NB4 (cell line): ENCODE measurements at places on chromosomes 2 and 18.

DNA sequence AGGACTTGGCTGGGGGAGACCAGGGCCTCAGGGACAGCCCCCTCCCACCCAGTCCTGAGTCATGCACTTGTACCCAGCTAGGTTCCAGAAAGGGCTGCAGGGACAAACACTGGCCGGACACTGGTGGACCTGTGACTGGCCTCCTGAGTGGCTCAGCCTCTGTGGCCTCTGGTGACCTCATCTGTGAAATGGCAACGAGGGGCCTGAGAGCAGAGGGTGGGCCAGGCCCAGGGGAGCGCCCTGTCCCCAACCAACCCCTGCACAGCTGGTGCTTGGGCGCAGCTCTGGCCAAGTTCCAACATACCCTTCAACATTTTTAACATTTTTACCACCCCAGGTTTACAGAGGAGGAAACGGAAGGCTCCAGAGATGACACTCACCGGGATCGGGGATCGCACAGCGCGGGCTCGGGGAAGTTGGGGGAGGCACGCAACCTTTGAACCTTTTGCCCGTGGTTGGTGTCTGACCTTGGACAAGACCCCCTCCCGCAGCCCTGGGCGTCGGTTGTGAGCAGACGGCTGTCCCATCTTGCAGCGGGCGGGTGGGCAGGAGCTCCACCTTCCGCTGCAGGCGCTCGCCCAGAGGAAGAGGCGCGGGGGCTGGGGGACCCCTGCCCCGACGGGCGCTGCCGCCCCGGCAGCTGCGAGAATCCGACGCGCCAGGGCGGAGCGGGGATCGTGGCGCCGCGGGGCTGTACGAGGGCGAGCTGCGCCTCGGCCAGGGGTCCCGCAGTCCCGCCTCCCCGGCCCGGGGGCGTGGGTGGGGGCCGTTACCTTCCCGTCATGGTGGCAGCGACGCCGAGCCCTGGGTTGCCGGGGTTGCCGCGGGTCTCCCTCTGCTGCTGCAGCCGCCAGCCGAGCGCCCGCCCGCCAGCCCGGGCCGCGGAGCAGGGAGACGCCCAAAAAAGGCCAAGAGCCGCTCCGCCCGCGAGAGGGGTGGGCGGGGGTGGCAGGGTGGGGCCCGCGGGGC is 805 bp downstream of the LIMS2 start:
- DNase-seq, result no peak

- DNase-seq, result no peak
Measured at GRCh38 chr2:229296016-229296415, 24.9 kb upstream of the PID1 start.

GRCh38 chr2:51103205-51103604 is 71.3 kb upstream of the NRXN1 start:
- DNase-seq, result no peak

DNA sequence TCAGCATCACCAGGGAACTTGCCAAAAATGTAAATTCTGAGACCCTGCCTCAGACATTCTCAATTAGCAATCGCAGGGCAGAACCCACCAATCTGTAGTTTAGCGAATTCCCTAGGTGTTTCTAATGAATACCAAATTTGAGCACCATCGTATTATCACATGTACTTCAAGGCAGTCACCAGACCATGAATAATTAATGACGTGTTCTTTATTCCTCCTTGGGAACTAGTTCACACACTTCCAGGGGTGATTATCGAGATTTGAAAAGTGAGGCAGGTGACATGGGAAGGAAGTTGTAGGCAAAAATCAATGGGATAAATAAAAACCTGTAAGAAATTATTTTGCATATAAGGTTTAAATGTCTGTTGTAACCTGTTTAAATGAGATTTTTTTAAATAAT is 102.5 kb upstream of the CRIM1 start:
- no peak for DNase-seq

GRCh38 chr18:35939138-35939537 is 33.3 kb upstream of the RMP24 start:
- DNase-seq, result peak; percentile 34

DNA sequence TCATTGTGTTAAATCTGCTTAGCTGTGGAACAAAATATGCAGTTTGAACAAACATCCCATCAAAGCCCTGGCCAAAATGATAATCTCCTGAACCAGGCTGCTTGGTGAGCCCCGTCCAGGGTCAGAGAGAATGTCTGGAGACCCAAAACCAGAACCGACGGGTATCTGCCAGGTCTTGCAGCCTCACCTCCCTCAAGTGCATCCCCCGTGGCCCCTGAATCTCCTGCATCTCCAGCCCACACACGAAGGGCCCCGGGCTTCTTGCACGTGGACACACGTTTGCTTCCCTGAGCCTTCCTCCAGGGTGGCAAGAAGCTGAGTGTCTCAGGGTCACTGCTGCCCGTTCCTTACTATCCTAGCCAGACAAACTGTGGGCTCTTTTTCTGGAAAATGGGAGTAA is 50.5 kb upstream of the PXDN start:
- DNase-seq, result no peak

DNA sequence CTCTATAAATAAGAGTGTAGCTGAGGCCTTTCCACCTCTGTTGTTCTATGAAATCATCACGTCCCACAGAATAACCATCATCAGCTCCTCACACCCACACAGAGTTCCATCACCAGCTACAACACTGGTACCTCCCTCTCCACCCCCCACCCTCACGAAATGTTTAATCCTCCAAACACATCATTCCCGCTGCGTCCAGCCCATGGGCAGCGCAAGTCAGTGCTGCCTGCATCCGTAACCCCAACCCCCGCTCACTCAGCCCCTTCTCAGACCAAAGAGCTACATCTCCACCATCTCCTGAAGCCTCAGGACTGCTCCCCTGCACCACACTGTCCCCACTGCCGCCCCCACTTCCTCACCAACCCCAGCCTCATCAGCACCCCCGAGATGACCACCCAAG is 19.4 kb downstream of the DNMT3A start:
- DNase-seq, result no peak

DNA sequence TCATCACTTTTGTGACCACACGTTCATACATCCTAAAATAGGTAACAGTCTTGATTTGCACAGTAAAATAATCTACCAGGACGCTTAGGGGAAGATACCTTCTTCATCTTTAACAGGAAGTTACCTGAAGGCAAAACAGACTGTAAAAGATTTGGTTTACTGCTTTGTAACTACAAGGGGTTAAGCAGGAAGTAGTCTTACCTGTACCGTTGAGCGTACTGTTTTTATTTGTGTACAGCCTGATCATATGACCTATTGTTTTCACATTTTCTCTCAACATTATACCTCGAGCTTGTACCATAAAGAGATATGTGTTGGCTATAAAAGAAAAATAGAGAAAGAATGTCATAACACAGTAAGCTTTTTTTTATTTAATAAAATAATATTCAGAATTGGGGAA is 18.3 kb downstream of the B4GALT6 start:
- DNase-seq, result no peak

DNA sequence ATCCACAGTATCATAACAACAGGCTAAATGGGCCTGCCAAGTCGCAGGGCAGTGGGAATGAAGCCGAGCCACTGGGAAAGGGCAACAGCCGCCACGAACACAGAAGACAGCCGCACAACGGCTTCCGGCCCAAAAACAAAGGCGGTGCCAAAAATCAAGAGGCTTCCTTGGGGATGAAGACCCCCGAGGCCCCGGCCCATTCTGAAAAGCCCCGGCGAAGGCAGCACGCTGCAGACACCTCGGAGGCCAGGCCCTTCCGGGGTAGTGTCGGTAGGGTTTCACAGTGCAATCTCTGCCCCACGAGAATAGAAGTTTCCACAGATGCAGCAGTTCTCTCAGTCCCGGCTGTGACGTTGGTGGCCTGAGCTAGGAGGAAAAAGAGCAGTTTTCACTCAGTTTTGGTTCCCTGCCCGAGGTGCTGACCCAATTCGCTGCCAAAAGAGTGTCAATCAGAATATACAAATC is 32.2 kb downstream of the KCTD18 start:
- DNase-seq, result no peak

- DNase-seq, result no peak
Measured at GRCh38 chr2:151708788-151709187, 25.5 kb downstream of the NEB start.

- no peak for DNase-seq
Measured at GRCh38 chr18:68178921-68179320, 536.0 kb downstream of the TMX3 start.

GRCh38 chr2:105781274-105781978 is 36.7 kb downstream of the NCK2 start:
- DNase-seq, result peak; percentile 55

- peak; percentile 85 for DNase-seq
Measured at GRCh38 chr2:136118819-136119716, 1.1 kb upstream of the CXCR4 start.

- no peak for DNase-seq
Measured at GRCh38 chr2:200765139-200765951, 46.4 kb upstream of the BZW1 start.

- DNase-seq, result no peak
Measured at GRCh38 chr2:130769343-130769907, 14.1 kb downstream of the AMER3 start.

DNA sequence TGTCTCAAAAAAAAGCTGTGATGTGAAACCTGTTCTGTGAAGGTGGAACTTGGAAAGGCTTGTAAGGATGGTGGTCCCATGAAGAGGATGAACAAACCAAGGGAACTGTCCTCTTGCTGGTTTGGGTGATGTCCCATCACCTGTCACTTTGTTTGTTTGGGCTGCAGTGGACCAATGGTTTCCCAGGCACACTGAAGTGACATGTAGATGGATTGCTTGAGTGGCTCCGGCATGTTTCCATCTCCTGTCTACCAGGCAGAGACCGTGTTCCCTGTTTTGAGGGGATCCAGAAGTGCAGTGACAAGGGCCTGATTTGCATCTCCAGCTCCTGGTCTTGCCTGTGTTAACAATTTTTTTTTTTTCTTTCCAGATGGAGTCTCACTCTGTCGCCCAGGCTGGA is 8.9 kb downstream of the NEDD4L start:
- DNase-seq, result no peak

DNA sequence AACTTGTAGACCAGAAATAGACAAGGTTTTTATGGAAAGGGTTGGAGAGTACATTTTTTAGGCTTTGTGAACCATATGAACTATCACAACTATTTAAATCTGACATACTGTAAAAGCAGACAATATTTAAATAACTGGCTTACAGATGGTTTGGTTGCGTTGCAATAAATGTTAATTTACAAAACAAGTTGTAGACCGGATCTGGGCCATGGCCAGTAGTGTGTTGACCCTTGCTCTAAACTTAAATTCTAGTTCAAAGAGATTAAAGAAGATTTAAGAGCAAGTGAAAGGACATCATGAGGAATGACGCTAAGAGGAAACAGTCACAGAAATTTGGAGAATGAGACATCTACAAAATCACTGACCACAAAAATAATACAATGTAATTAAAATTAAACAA is 652.7 kb downstream of the DCDC2C start:
- no peak for DNase-seq

GRCh38 chr18:41594582-41594981 is 360.5 kb upstream of the PIK3C3 start:
- no peak for DNase-seq

- DNase-seq, result no peak
Measured at GRCh38 chr18:12741351-12741750, 38.5 kb downstream of the PSMG2 start.

GRCh38 chr2:136407952-136408318 is 290.0 kb upstream of the CXCR4 start:
- DNase-seq, result no peak

GRCh38 chr2:73111073-73112025 is 1.4 kb downstream of the RAB11FIP5 start:
- DNase-seq, result peak; percentile 28

DNA sequence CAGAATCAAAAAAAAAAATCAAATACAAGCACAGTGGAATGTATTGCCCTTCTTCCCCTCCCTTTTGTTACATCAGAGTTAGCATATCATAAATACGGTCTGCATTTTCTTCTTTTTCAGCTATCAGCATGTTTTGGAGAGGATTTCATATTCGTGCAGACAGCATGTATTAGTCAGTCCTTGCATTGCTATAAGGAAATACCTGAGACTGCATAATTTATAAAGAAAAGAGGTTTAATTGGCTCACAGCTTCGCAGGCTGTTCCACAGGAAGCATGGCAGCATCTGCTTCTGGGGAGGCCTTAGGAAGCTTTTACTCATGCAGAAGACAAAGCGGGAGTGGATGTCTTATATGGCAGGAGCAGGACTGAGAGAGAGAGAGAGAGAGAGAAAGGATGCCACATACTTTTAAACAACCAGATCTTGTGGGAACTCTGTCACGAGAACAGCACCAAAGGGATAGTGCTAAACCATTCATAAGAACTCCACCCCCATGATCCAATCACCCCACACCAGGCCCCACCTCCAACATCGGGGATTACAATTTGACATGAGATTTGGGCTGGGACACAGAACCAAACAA is 8.9 kb downstream of the IL1B start:
- DNase-seq, result no peak

- DNase-seq, result no peak
Measured at GRCh38 chr2:179355881-179356280, 91.2 kb upstream of the SESTD1 start.

DNA sequence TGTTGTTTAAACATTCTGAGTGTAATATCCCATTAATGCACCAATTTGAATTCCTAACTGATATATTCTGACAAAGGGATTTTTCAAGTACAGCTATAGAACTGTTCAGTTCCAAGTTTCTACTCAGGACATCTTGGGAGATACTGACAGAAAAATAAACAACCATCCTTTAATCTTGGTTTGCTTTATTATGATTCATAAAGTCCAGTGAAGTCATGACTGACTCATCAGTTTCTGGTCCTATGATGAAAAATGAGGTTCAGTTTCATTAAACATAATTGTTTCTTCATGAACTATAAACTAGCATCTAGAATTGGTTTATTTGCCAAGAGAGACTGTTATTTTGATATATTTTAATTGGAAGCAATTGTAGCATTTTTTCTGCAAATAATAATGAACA is 896.2 kb downstream of the CCDC85A start:
- no peak for DNase-seq

DNA sequence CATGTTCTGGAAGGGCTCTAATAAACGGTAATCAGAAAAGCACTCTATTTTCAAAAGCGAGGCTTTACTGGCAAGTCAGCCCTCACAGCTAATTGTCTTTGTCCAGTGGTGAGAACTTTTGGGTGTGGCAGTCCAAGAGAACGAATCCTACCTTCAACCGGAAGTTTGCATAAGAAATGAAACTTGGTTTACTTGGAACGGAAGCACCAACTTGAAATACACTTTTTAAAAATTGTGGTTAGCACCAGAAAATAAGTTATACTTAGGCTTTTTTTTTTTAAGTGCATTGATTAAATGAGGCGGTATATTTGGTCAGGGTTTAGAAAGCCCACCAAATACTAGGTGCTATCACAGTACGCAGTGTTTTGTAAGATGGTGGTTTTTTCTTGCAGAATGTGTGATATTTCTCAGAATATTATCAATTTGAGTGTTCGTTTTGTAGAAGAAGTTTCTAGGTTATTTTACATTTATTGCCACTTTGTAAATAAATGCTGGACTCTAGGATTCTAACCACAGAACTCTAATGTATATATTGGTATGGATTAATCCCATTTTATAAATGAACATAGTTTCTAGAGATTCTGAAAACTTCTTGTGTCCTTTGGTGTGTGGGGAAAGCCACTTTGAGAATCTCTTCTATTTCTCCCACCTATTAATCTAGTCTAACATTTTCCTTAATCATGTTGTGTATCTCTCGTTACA is 1.2 kb downstream of the MYL12A start:
- peak; percentile 71 for DNase-seq

- no peak for DNase-seq
Measured at GRCh38 chr2:25473131-25473530, 131.4 kb upstream of the DNMT3A start.

- DNase-seq, result peak; percentile 12
Measured at GRCh38 chr2:48677450-48677849, 59.8 kb downstream of the GTF2A1L start.

- DNase-seq, result no peak
Measured at GRCh38 chr18:615092-615521, 18.3 kb downstream of the CLUL1 start.
